Pancreas (tissue), 10 donors: ENCODE measurements at places on chromosomes 1 and 21. TPM values are rescaled to one million over a fixed set of nuclear protein-coding genes. Genes with fewer than 3 reads are reported as not detected.

DNA sequence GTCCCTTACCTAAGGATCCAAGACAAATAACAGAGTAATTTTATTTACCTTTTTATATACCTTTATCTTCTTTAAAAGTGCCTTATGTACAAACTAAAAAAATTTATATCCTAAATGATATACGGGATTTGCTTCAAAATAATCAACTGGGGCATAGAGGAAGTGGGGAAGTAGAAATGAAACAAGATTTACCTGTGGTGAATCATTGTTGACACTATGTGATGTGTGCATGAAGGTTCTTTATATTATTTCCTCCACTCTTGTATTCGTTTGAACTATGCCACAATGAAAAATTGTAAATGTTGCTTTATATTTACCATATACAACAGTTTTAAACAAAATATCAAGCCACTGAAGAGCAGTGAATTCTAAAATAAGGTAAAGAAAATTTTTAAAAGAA is 13.0 kb downstream of the RGS7 start:
- no peak for DNase-seq

GRCh38 chr1:22557341-22557950 is 5.8 kb upstream of the EPHA8 start:
- no peak for DNase-seq

DNA sequence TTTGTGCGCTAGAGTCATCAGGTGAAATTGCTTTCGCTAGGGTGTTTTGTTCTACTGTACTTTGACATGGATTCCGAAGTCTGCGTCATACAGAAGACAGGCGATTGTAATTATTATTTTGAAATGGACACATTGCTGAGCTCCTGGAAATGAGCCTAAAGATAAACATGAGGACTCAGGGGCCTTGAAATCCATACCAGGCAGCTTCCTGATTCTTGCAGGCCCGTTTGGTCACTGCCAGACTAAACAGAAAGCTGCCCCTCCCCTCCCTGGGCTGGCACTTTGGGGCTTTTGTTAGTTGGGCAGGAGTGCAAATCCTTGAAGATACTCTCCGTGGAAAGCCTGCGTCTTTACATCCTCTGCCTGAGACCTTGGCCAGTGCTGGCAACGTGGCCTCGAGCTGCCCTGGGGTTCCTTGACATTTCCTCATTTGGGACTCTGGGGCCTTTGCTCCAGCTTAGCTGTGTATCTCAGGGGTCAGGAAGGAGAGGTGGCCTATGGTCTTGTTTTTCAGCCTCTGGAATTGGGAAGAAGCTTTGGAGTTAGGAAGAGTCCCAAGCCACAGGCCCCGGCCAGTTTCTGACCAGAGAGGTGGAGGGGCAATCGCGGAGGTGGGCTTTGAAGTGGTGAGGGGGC is 26.9 kb upstream of the KCNE2 start:
- DNase-seq: no peak

DNA sequence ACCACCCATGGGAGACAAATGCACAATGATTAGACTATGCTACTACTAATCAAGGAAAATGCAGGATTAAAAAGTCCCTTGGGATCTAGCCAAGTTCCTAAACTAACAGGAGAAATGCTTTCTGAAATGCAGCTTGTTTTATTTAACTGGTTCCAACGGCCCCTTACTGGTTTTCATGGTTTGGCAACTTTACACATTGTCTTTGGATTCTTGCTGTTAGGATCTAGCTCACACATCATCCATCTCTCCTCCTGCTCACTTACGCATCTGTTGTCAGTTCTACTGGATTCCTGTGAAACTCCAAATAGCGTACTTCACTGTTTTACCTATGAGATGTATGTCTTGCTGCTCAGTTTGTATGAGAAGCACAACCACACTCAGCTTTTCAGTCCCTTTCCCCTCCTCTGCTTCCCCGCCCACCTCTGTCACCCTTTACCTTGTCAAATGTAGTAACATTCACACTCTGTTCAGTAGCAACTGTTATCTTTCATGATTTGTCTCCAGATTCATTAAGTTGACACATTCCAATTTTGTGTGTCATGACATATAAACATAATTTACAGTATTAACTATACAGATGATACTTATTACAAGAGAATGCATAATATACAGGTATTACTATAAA is 130.1 kb downstream of the SIM2 start:
- DNase-seq: no peak

- DNase-seq: no peak
Measured at GRCh38 chr21:16116069-16116468, 386.3 kb downstream of the USP25 start.

DNA sequence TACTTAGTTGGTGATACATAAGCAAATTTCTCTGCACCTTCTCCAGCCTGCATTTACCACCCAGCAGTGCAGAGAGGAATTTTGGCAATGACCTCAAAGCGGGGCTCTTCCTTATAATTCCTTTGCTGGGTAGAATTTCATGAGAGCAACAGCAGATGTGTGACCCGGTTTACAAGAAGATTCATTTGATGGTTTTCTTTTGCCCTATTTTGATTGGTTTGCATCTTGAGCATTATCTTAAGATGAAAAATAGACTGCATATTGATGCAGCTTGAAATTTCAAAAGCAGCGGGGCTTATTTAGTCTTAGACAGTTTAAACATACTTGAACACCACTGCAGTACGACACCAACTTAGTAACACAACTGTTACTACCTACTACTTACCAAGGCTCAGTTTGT is 378.9 kb downstream of the TTLL7 start:
- DNase-seq: no peak

DNA sequence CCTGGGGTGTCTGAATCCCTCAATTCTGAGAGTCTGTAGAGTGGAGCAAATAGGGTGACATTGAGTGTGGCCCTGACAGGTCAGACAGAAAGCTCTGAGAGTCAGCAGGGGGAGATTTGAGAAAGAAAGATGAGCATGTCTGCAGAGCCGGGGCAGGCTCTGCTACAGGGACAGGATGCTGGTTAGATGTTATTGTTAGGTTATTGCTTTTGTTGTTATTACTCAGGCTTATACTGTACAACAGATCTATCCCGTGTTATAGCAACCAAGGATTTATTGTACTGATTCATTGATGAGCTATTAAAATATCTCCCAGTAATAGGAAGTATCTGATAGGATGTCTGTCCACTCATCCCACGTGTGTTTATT is 59.5 kb downstream of the NFASC start:
- DNase-seq: no peak

DNA sequence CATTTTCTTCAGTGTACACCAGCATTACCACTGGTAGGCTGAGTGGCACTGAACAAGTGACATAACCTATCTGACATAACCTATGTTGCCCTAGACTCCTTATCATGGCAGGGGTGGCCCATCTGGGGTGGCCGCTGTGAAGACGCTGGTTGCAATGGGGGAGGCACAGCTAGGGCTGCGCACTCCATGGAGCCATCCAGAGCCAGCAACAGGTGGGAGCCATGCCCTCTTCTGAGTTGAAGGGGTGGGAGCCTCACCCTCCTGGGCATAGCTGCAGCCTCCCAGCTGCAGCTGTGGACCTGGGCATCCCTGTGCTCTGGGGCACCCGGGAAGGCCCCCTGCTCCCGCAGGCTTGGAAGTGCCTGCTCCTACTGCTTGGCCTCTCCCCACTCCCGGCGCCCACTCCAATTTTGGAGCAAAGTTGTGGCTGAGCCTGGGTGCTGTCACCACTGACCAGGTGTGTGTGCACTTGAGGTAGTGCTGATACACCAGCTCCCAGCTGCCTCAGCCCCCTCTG is 52.4 kb upstream of the NTPCR start:
- no peak for DNase-seq

- no peak for DNase-seq
Measured at GRCh38 chr1:178646821-178647220, 78.2 kb upstream of the RALGPS2 start.

GRCh38 chr1:91015794-91016550 is 5.9 kb downstream of the ZNF644 start:
- no peak for DNase-seq

- DNase-seq: no peak
Measured at GRCh38 chr1:26730695-26731094, 34.9 kb downstream of the ARID1A start.

GRCh38 chr1:95041491-95042165 is 31.1 kb downstream of the ALG14 start:
- peak; percentile 66 for DNase-seq

GRCh38 chr1:153532769-153533599 is 2.8 kb downstream of the S100A6 start:
- DNase-seq: peak; percentile 88

DNA sequence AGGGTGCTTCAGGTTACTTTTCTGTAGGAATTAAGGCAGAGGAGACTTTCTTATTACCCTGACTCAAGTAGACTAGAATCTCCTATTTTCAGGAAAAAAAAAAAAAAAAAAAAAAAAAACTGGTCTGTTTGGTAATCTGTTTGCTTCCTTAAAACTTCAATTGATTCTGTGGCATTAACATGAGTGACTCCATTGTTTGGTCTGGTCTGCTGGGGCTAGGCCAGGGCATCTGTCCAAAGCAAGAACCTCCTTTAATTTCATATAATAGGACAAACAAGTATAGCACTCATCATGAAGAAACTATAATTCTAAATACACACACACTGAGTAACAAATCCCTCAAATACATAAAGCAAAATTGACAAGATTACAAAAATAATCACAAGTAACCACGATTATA is 32.9 kb upstream of the LRRC7 start:
- DNase-seq: no peak

- no peak for DNase-seq
Measured at GRCh38 chr1:10537082-10537766, 62.5 kb downstream of the PEX14 start.

Gene KRTAP12-2
- polyA plus RNA-seq: not detected

Gene NR1I3
- 0.15 TPM for polyA plus RNA-seq

Gene NUP210L
- polyA plus RNA-seq: 0.02 TPM

Gene ANKRD45
- 0.15 TPM for polyA plus RNA-seq

Gene FGR
- polyA plus RNA-seq: 5.8 TPM

Gene TMPRSS2
- 42.2 TPM for polyA plus RNA-seq

Gene KLHDC7A
- polyA plus RNA-seq: 3.0 TPM

Gene PEAR1
- polyA plus RNA-seq: 6.6 TPM
